ENCODE measurements at places on chromosomes 2 and 18.

DNA sequence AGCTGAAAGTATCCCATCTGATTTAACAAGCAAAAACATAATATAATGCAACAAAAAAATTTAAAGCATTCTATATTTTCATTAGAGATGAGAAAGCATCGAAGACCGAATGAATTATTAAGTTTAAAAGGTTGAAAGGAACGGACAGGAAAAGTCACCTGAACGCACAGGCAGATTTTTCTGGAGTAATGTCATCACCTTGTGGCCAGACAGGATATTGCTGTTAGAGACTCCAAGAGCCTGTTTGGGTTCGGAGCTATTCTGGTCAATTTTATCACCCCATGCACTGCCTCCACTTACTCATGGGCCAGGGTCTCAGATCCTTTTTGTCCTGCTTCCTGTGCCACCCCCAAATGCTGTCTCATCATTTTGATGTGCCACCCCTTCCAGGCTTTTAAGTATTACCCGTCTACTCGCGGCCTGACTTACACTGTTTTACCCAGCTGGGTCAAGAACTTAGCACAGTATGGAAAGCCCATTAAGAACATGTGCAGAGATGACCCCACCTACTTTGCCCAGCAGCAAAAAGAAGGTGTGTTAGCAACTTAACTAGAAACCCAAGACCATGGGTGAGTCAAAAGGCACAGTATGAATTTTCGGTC is 27.3 kb downstream of the GKN2 start:
- no peak for DNase-seq

DNA sequence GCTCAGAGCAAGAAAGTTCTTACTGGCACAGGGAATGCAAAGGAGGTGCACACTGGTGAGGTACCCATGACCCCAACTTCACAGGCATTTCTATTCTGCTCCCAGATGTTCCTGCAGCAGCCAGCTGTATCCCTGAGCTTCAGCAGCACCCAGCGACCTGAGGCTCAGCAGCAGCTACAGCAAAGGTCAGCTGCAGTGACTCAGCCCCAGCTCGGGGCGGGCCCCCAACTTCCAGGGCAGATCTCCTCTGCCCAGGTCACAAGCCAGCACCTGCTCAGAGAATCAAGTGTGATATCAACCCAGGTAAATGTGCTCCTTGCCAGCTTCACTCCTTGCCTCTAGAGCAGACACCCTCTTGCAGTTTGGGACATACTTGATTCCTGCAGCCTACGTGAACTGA is 14.1 kb upstream of the RPL31 start:
- no peak for DNase-seq

DNA sequence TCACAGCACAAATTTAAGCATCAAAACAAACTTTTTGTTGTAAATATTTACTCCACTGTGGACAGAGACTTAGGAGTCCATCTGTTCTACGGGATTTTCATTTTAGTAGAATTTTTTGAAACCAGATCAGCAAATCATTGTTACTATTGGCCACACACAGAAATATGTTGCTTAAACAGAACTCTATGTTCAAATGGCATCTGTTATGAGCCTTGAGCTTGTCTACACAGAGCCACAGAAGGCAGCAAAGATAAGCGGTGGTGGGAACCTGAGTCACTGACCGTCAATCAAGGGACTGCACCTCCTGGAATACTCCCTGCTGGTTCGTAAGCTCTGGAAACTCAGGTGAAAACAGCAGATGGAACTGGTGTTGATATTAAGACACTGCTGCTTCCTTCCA is 156.8 kb downstream of the TMEM200C start:
- DNase-seq: no peak

- no peak for DNase-seq
These were observed 25.1 kb downstream of the ANXA4 start for GRCh38 chr2:69767034-69767433.

DNA sequence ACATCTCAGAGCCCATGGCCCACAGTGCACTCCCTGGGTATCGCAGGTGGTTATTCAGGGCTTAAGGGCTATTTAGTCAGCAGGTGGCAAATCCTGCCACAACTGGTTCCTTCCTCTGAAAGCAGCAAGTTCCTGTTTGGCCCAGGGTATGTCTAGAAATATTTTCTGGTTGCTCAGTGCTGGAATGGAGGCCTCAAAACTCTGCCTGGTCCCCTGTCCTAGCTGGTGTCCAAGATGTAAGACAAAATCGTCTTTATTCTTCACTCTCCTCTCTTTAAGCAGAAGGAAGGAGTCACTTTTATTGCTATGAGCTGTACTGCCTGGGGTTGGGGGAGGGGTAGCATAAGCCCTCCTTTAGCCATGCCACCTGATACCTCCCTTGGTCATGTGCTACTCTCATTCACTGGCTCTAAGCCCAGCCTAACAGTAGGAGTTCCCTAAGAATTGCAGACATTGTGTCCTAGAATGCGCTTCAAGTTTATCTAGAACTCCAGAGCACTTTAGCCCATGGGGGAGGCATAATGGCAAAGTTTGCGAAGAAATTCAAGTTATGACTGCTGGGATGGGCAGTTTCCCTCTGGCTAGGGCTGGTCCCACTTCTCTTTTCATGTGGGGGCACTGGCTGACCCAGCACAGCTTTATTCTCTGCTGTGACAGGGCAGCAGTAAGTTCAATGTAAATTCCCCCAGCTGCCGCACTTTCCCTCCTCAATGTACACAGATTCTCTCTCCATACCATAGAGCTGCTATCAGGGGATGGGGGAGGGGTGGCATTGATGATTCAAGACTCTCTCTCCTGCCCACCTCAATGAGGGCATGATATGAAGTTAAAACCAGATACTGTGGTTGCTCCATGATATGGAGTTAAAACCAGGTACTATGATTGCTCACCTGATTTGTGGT is 27.1 kb upstream of the CWC22 start:
- DNase-seq: no peak

DNA sequence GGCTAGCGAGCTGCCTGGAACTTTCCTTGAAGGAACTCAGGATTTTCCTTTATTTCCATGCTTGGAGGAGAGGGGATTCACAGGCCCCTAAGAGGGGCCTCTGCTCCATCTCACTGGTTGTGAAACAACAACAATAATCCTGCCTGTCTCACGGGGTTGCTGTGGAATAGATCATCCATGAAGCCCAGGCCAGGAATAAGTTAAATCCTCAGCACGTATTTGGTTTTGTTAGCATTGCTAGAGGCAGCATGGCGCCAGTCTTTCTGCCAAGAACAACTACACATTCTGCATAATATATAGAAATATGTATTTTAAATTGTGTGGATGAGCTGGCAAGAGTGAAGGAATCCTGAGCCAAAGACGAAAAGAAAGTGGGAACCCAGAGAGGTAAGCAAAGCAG is 80.8 kb upstream of the L3MBTL4 start:
- no peak for DNase-seq

Data from C1 segment of cervical spinal cord (tissue), 14 donors.